ENCODE measurements at places on chromosomes 11 and 22. TPM values are rescaled to one million over a fixed set of nuclear protein-coding genes. Genes with fewer than 3 reads are reported as not detected.

LINC01488 gene
- total RNA-seq: not detected

GRCh38 chr11:79342686-79343085, 98.1 kb downstream of the TENM4 start:
- no peak for DNase-seq

DNA sequence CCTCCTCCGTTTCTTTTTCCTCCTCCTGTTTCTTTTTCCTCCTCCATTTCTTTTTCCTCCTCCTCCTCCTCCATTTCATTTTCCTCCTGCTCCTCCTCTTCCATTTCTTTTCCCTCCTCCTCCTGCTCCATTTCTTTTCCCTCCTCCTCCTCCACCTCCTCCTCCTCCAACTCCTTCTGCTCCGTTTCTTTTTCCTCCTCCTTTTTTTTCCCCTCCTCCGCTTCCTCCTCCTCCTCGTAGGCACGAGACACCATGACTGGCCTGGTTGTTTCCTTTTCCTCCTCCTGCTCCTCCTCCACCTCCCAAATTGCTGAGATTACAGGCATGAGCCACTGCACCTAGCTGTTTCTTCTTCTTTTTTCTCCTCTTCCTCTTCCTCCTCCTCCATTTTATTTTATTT, 25.6 kb upstream of the DRICH1 start:
- DNase-seq: no peak

APOA5 gene
- total RNA-seq: not detected

MRPL21 gene
- 37.3 TPM for total RNA-seq
